ENCODE measurements at places on chromosomes 7 and 10. TPM values are rescaled to one million over a fixed set of nuclear protein-coding genes. Genes with fewer than 3 reads are reported as not detected.

- no peak for DNase-seq
These were observed 220.0 kb upstream of the ZNF804B start for GRCh38 chr7:88539518-88539917.

GRCh38 chr7:74625446-74625845 is 32.1 kb upstream of the GTF2I start:
- no peak for DNase-seq

- DNase-seq = no peak
These were observed 131.7 kb downstream of the SLC16A9 start for GRCh38 chr10:59577984-59578383.

GRCh38 chr10:112532956-112533355 is 85.9 kb downstream of the VTI1A start:
- no peak for DNase-seq

GRCh38 chr7:130417213-130417612 is 23.6 kb downstream of the CEP41 start:
- DNase-seq = no peak

- DNase-seq = no peak
These were observed 419.8 kb downstream of the GRID1 start for GRCh38 chr10:85946713-85947326.

GRCh38 chr10:123417414-123417813 is 248.7 kb upstream of the GPR26 start:
- no peak for DNase-seq

DNA sequence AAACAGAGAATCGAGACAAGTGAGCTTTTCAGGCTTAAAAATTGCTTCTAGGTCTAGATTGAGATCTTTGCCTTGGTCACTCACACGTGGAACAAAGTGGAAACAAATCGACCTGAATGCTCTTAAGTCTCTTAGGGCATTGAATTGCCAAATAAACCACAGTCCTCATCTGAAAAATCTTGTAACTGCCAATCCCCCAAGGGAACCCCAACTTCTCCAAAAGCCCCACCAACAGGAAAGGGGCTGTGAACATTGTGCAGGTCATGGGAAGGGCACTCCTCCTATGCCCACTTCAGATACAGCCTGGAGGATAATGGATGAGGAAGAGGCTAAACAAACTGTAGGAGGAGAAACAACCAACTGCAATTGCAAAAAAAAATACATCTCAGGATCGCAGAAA is 91.3 kb downstream of the DGKI start:
- no peak for DNase-seq

DNA sequence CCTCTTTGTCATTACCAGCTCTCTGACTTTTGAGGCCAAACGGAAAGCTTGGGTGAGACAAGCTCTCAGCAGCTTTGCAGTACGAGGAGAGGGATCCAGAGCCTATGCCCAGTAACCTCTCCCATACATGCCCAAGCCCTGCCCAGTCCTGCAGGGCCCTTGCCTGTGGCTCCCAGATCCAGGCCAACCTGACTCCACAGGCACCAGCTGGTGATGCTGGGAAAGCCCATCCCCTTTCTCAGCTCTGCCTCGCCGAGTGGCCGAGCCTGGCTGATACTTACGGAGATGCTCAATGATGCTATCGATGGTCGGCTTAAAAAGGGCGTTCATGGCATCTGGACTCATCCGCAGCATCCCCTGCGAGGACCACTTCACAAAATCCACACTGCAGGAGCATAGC is 55.4 kb downstream of the PNLIPRP2 start:
- DNase-seq = no peak

- DNase-seq = no peak
These were observed 38.7 kb downstream of the GNA12 start for GRCh38 chr7:2805213-2805944.

DNA sequence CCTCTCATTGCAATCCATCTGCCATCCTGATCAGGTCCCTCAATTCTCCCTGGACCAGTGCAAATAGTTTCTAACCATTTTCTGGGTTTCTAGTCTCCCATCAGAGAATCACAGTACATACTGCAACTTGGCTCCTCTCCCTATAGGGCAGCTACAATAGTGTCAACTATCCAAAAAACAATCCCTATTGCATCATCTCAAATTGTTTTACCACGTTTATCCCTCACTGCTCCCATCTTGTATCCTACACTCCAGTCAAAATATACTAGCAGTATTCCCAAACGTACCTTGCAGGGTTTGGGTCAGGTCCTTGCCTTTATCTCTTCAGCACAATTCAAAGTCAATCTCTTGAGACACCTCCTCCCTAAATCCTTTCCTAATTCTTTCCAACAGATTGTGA is 23.6 kb downstream of the ASB15 start:
- DNase-seq = no peak

DNA sequence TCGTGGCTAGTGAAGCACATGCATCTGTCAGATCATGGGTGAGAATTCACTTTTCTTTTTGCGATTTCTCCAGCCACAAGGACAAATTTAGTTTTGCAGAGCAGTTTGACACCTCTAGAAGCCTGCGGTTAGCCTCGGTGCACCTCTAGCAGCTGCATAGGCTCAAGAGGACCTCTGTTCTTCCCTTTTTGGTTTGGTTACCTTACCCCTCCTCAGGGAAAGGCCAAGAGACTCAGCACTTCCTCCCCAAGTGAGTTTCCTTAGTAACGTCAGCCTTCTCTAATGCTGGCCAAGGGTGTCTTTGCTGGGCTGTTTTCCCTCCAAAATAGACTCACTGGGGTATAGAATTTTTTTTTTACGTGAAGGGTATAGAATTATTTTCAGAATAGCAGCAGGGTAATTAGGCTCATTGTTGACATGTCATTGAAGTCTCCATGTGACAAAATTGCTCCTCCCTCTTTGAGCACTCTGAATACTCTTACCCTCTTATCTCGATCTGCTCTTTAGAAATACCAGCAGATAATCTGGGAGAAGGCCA is 97.8 kb downstream of the AUTS2 start:
- DNase-seq = no peak

- no peak for DNase-seq
These were observed 11.1 kb downstream of the CAMK2G start for GRCh38 chr10:73863039-73863817.

DNA sequence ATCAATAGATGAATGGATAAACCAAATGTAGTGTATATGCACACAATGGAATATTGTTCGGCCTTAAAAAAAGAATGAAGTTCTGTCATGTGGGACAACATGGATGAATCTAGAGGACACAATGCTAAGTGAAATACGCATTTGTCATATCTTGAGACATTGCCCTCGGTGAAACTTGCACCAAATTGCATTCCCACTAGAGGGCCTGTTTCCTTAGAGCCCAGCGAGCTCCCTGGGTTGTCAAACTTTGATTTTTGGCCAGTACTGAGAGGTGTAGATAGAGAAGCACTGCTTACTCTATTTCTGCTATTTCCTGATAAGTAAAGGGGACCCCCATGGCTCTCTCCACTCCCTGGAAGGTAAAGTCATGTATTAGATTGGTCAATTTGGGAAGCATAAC is 157.1 kb downstream of the GPAM start:
- DNase-seq = no peak

DNA sequence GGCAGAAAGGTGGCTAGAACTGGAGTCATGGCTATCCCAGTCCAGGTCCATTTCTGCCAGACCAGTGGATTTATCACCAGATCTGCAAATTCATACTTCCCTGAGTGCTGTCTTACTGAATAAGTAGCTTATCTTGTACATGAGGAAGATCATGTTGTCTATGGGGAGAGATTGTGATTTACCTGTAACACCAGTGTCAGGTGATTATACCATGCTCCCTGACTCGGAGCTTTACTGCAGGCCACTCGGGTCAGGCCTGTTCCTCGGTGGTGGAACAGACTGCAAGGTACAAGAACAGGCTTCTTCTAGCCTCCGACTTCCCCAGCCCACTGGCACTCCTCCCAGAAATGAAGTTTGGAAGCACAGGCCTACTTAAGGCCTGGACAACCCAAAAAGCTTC is 42.6 kb upstream of the DLG5 start:
- peak; percentile 56 for DNase-seq

DNA sequence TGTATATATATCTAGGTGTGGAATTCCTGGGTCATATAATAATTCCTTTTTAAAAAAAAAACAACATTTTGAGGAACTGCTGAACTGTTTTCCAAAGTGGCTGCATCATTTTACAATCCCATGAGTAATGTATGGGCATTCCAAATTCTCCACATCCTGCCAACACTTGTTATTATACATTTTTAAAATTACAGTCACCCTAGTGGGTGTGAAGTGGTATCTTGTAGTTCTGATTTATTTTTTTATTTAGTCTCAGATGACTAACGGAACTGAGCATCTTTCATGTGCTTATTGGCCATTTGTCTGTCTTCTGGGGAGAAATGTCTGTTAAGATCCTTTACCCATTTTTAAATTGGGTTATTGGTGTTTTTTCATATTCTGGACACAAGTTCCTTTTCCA is 12.0 kb upstream of the KLHL7 start:
- DNase-seq = no peak

DNA sequence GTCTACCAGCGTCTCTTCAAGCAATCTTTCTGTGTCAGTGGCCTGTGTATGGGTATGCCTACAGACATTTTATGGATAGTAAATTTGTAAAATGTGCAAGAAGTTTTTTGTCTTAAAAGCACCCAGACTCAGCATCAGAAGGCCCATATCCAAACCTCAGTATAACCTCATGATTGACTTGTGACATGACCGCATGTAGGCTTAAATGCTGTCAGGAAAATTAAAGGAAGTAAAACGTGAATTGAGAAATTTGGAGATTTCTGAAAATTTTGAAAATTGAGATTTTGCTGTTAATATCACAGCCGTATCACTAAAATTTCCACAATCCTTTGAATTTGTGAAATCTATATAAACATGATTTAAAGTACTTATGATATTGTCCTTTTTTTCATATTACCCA is 410.2 kb downstream of the AUTS2 start:
- DNase-seq = no peak

- no peak for DNase-seq
These were observed 48.5 kb downstream of the SORCS3 start for GRCh38 chr10:104689547-104689946.

GRCh38 chr10:112314822-112315474 is 31.7 kb downstream of the TECTB start:
- peak; percentile 84 for DNase-seq

GRCh38 chr7:50416527-50417182 is 33.5 kb downstream of the FIGNL1 start:
- no peak for DNase-seq

- DNase-seq = no peak
These were observed 82.3 kb upstream of the FAM20C start for GRCh38 chr7:109898-110556.

DNA sequence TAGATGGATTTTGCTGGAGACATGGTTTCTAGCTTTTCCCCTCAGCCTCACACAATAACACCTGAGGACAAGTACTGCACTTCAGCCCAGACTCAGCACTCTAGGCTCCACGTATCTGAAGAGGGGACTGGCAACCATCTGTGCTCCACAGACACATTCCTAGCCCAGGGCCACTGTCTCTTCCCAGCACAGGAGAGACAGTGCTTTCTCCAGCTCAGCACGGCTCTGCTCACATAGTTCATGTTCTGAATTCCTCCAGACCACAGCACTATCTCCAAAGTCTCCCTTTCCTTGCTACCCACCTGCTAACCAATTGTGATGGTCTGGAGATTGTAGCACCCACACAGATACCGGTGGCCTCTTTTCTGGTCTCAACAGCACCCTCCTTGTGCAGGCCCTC is 114.5 kb downstream of the HTR7 start:
- DNase-seq = no peak

PAPOLB gene
- total RNA-seq = 0.29 TPM

ZNF239 gene
- 14.6 TPM for total RNA-seq

EPO gene
- total RNA-seq = 0.68 TPM

LRRD1 gene
- not detected for total RNA-seq

TLX1 gene
- total RNA-seq = not detected

CDHR1 gene
- total RNA-seq = 1.5 TPM

PRPS1L1 gene
- total RNA-seq = not detected

OR2A1 gene
- not detected for total RNA-seq

ZNF487 gene
- total RNA-seq = 9.6 TPM

CPED1 gene
- total RNA-seq = 61.4 TPM

UTF1 gene
- total RNA-seq = not detected

OR2A7 gene
- 10.8 TPM for total RNA-seq

Data from ureter (tissue), 1 donor.